ENCODE measurements at places on chromosomes 3 and 15.

- DNase-seq = no peak
These were observed 76.2 kb downstream of the CCK start for GRCh38 chr3:42189736-42190135.

- DNase-seq = no peak
These were observed at the start of gene COL6A6 for GRCh38 chr3:130516645-130517512. Gene COL6A6 (plus strand): TSS chr3:130517177. CDS start chr3:130560365, 43,188 bp downstream.

DNA sequence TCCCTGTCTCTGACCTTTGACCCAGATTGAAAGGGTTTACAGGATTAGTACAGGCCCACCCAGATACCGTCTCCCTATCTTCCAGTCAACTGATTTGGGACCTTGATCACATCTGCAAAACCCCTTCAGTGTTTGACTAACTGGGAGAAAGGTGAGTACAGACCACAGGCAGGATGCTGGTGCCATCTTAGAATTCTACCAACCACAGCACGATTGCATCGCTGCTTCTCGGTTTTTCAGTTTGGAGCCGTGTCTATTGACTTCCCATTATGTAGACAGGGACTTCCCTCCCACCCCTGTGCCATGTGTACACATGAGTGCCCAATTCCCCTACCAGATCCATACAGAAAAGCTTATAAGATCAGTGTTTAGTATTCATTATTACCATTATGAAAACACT is 6.6 kb upstream of the KLF13 start:
- no peak for DNase-seq

DNA sequence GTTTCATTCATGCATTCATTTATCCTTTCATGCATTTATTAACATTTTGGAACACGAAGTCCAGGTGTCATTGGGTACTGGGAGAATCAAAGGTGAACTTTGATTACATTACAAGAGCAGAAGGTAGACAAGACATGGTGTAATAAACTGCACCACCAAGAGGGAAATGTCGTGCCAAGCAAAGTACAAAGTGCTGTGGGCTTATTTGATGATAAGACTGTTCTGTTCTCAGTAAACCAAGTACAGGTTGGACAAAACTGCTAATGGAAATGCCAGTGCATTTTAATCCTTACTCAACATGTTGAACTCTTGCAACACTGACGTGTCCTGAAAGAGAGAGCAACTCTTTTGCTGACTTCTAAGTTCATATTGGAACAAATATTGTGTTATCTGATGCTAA is 69.4 kb downstream of the MME start:
- no peak for DNase-seq

DNA sequence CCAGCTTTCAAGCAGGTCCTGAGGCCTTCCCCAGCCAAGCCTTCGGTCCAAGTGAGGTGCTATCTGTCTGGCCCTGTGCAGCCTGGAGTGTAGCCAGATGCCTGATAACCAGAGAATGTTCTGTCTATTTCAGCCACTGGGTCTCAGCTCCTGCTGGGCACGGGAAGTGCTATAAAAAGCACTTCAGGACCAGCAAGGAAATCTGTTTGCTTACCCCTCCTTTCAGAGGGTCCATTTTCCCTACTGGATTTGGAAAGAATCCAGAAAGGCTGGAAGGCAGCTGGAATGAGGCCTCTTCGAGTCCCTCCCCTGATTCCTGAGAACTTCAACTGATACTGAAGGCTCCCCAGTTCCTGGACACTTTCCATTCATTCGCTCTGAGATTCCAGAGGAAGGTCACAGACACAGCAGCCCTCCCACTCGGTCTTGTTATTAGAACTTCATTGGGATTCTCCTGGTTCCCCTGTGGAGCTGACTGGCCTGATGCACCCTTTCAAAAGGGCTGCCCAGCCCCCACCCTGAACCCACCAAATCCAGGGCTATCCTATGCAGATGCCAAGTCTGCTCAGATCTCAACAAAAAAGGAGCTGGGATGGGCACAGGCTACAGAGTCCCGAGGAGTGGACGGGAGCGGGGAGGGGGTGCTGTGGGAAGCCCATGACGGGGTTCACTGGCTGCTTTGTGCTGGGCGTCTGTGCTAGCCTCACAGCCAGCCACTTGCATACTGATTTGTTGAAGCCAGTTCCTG is 70.4 kb downstream of the UMPS start:
- no peak for DNase-seq

GRCh38 chr3:13844286-13844685 is 35.6 kb downstream of the WNT7A start:
- DNase-seq = no peak

DNA sequence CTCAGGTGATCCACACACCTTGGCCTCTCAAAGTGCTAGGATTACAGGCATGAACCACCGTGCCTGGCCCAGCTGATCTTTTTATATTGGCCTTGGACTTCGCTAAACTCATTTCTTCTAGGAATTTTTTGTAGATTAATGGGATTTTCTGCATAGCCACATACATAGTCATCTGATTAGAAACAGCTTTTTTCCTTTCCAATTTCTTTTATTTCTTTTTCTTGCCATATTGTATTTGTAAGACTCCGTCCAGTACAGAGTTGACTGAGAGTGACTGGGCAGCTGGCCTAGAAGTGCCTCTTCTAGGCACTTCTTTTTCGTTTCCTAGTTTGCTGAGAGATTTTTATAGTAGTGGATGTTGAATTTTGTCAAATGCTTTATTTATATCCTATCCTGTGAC is 37.4 kb downstream of the ARIH1 start:
- DNase-seq = no peak

DNA sequence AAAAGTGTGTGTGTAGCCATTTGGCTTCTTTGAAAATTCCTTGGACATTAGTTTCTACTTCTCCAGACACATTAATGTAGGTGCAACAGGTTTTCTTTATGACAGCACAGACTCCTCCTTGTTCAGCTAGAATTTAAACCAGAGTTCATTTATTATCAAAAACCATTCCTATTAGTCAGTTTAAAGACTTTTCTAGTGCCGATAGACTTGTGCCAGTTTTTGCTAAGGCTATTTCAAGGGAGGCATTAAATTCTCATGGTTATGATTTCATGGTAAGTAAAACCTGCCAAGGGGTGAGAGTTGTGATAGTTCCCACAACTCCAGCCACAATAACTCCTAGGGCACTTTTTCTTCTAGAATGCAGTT is 20.6 kb upstream of the SENP7 start:
- DNase-seq = no peak

DNA sequence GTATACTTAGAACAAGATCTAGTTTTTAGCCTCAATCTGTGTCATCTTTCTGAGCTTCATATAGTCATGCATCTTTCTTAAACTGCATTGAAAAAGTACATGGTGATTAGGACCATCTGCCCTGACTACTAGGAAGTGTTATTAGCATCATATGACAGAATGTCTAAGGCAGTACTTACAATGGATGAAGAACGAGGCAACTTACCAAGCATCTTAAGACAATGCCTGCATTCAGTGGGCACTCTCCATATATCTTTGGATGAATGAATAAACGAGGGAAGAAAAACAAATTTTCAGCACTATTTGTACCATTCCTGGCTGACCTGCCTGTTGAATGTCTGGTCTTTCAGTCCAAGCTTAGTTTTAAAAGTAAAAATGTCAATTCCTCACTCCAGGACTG is 185.4 kb upstream of the EPHA3 start:
- no peak for DNase-seq

- no peak for DNase-seq
These were observed 47.6 kb downstream of the IDH2 start for GRCh38 chr15:90054618-90055097.

- DNase-seq = no peak
These were observed 26.3 kb upstream of the AADAC start for GRCh38 chr3:151787626-151788025.

GRCh38 chr3:74591946-74592345 is 22.5 kb downstream of the CNTN3 start:
- no peak for DNase-seq

DNA sequence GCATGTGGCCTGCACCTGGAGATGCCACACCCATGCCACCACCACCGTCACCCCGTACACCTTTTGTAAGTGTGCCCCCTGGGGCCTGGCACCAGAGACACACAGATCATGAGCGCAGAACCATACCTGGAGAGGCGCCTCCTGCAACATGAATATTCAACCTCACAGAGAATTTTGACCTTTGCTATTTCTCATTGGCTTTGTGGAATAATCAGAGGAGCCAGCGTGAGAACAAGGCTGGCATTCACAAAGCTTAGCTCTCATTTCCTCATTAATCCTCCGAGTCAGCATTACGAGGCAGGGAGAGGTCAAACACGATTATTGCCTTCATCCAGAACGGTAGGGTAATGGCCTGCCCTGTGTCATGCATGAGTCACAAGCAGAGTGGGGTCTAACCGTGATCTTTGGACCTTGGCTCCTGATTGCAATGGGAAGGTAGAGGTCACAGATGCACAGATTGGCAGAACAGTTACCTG is 73.0 kb upstream of the POMGNT2 start:
- DNase-seq = no peak

- DNase-seq = no peak
These were observed 9.9 kb downstream of the CAPN7 start for GRCh38 chr3:15215996-15216395.

- no peak for DNase-seq
These were observed 107.6 kb downstream of the IL20RB start for GRCh38 chr3:137065381-137065780.

DNA sequence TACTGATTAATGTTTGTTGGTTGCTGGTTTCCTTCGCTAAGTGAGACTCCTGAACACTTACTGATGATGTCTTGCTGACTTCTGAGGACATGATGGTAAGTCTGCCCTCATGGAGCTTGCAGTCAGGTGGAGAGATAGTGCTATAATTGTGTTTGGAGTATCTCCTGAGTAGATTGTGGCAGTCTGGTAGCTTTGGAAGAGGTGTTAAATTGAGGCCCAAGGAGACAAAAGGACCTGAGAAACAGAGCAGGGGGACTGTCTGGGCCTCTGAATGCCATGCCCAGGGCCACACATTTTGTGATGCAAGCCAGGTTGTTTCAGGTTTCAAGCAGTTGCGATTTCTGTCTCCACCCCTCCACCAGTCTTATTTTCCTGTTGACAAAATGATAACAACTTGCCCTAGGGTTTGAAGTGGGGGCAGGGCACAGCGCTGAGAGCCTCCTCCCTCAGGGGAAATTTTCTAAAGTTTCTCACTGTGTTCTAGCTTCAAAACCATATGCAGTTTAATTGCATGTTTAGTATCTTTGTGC is 16.7 kb downstream of the SMAD3 start:
- peak; percentile 58 for DNase-seq

DNA sequence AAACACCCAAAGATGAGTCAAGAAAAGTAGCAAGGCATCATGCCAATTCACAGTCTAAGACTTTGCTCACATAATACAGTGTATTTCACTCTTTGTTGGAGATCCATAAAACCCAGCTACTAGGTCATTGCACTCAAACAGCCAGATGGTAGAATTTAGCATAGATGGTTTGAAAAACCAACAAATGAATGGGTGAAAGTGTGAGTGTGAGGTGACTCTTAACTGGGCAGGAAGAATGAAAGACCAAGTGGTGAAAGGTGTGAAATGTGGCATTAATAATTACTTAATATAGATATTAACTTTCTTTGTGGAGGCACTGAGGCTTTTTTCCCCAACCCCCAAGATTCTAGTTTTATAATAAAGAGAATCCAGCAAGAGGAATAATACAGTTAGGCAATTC is 159.5 kb downstream of the SQOR start:
- no peak for DNase-seq

DNA sequence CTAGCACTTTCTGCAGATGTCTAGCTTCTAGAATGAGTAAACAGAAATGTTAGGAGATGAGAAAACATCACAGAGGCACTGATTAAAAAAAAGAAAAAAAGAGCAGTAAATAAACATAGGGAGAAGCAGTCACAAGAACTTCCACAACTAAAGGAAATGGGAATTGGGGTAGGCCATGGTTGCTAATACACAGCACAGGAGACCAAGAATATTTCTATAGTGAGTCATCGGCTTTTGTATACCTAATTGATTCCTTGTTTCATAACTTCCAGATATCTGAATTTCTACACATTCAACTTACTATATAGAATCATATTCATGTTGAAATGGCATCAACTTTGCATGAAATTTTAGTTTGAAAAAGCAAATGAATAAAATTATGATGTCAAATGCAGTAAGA is 47.3 kb upstream of the TCF12 start:
- DNase-seq = no peak

DNA sequence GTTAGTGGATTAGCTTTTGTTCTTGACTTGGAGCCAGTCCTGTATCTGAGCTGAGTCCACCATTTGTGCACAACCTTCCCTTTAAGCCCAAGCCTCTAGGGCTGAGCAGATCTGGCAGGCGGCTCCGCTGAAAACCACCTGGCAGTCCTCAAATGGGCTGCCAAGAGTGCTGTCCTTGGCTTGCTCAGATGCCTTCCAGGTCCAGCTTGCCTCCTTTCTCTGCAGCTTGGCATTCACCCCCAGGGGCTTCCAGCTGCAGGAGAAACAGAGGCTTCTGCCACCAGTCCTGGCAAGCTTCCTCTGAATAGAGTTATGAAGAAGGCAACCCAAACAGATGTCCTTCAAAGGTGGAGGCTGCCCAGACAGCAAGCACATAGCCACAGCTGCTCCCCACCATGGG is 96.7 kb downstream of the LRTM1 start:
- DNase-seq = no peak

- DNase-seq = peak; percentile 46
These were observed 423 bp downstream of the TKT start for GRCh38 chr3:53255423-53255774.

- no peak for DNase-seq
These were observed 128.0 kb downstream of the GMNC start for GRCh38 chr3:190734490-190734889.

DNA sequence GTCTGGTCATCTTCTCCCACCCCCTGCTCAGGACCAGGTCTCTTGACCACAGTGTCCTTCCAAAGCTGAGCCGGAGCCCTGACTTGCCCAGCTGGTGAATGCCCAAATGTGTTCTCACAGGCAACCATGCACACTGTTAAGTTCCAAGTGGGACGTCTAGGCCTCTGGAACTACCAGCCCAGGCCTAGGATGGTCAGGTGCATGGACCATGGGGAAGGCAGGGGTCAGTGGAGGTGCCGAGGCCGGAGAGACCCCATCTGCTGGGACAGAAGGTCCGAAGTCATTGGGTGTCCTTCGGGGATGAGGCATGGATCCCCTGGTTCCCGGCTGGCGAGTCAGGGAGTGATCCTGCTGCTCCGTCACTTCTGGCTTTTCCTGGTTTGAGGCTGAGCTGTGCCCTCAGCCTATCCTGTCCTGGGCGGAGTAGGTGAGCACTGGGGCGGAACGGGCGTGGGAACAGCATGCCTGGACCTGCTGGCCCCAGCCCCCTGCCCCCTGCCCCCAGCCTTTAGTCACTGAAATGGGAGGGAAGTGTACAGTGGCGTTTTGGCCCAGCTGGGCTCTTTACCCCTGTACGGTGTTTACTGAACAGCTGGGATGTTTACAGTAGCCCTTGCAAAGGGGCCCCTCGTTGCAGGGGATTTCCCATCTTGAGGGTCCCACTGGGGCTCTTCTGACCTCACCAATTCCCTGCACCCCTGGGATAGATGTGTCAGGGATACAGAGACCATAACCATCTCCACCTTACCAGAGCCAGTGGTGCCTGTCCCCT is 12.1 kb downstream of the SEMA3F start:
- DNase-seq = no peak

- no peak for DNase-seq
These were observed 4.7 kb downstream of the MESP1 start for GRCh38 chr15:89746386-89746780.

Data from activated CD4-positive, alpha-beta T cell treated with anti-CD3 and anti-CD28 coated beads, Interleukin-2, amount 50 U/mL, for 48 hours (primary cell).